ENCODE measurements at places on chromosomes 12 and 14.

GRCh38 chr14:76375947-76376404 lies at the start of gene ESRRB:
ESRRB (plus strand) TSS chr14:76376137; CDS start chr14:76376402, 265 bp downstream.
- DNase-seq, result no peak

DNA sequence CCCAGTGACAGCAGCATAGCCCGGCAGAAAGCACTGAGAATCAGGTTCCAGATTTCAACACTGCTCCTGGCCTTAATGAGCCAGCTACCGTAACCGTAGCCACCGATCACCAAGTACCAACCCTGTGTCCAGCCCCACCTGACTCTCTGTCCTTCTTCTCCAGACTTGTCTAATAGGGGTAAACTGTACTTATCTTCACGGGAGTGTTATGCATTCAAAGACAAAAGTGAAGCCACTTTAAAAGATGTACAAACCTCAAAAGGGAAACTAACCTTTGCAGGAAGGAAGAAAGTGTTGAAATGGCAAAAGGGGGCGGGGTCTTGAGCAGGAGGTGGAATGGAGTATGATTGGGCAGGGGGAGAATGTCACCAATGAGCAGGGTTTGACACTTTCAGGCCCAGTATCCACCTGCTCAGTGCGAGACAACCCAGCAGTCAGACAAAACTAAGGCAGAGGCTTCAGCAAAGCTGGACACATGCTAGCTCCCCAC lies 226.1 kb downstream of the CHST11 start:
- DNase-seq, result no peak

- DNase-seq, result no peak
Measured at GRCh38 chr14:37970696-37971095, 237.0 kb upstream of the SSTR1 start.

DNA sequence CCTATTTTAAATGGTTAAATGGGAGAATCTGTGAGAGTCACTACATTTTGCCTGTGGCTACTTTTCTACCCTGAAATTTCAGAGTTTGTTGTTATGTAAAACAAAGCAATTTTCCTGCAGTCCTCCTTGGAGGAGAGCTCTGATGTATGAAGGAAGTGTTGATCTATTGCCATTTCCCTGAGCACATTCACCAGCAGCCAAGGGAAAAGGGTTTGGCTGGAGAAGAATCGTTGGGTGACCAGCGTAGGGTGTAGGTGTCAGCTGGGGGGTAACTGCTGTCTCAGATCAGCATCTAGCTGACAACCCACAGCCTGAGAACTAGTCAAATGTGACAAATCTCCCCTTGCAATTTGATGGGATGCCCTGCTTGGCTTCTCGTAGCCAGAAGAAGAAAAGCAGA lies 230.5 kb downstream of the PDZRN4 start:
- DNase-seq, result no peak

DNA sequence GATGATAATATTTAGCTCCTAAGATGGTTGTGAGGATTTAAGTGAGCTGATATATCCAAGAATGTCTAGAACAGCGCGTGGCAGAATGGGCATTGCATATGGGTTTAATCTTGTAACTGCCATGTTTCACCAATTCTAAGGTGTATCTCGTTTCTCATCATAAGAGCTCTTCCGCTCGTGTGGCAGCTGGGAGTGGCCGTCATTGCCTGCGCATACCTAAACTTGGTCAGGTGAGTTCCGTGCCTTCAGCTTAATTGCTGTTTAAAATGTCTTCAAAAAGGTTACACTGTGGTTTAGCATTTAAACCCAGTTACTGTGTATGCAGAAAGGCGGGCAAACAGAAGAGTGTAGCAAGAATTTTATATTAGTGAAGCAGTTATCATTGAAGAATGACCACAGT lies 4.5 kb upstream of the AQP2 start:
- no peak for DNase-seq

DNA sequence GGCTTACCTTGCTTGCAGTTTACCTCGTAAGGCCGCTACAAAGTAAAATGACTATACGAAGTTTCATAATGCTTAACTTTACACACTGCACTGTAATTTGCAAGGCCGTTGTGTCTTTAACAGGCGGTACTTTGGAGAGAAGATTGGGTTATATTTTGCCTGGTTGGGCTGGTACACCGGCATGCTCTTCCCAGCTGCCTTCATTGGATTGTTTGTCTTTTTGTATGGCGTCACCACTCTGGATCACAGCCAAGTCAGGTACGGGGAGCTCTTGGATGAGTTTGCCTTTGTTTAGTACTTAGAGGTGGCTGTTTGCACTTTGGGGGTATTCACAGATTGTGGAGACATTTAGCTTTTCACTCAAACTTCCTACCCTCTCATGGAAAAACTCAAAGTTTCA lies 167.8 kb downstream of the SLC5A8 start:
- DNase-seq, result no peak

GRCh38 chr12:6125310-6125608 lies 789 bp upstream of the VWF start:
- no peak for DNase-seq

GRCh38 chr12:79247494-79247893 lies 382.9 kb downstream of the SYT1 start:
- DNase-seq, result no peak

DNA sequence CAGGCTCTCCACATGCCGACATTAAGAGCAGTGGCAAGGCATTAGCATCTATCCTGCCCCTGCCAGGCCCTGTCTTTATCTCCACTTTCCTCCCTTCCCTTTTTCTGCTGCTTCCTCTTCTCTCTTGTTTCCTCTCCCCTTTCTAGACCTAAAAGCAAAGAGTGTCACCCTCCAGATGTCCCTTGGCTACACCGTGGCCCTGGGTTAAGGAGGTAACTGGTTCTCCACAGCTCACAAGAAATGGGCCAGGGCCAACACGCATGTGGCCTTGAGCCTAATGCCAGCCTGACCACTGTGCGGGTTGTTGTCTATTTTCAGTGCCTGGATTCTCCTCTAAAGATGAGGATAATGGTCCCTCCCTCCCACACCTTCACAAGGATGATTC lies 41.7 kb upstream of the DDX11 start:
- DNase-seq, result no peak

DNA sequence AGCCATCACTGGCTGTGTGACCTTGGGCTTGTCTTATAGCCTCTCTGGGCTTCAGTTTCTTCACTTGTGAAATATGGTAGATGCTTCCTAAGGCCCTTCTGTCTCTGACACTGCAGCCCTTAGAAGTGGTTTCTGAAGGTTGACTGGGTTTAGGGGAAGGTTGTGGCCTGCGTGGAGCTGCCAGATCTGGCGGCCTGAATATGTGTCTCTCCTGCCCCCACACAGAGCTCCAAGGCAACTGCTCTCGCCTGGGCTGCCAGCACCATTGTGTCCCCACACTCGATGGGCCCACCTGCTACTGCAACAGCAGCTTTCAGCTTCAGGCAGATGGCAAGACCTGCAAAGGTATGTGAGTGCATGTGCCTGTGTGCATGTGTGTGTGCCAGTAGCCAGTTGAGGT lies 4.0 kb downstream of the LRP1-AS start:
- DNase-seq, result no peak

Data from GM04503 (cell line).